ENCODE measurements at places on chromosomes 2 and 18.
A peak's percentile ranks its signal among the peaks of the same experiment; 100 is the strongest.

GRCh38 chr2:136012315-136012714 is 26.9 kb upstream of the DARS1 start:
- DNase-seq, result no peak

DNA sequence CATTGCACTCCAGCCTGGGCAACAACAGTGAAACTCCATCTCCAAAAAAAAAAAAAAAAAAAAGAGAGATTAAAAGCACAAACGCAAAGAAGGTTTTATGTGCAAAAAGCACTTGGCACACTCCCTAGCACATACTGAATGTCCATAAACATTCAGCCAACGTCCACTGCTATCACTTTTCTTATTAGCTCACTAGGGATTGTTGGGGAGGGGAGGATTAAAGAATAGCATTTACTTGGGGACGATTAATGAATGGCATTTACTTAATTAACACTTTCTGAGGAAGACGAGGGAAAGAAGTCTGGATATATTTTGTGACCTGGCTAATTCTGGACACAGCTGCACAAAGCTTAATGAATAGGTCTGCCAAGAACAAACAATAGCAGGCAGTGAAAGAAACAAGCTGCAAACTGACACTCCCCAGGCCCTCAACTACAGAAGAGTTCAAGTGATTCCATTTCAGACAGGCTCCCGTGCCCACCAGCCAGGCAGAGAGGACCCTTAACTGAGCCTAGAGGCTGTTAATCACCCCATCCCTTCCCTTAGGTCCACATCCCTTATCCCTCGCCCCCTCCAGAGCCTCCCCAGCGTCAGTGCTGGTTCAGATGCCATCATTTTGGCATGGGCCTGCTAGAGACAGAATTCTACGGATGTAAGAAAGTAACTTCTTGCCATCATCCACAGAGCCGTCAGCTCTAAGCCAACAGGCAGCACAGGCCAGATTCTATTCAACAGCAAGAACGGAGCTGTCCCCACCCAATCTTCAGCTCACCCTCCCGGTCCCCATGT is 7.4 kb downstream of the CYB5A start:
- DNase-seq, result no peak

GRCh38 chr18:48325115-48325665 is 84.0 kb downstream of the ZBTB7C start:
- no peak for DNase-seq

DNA sequence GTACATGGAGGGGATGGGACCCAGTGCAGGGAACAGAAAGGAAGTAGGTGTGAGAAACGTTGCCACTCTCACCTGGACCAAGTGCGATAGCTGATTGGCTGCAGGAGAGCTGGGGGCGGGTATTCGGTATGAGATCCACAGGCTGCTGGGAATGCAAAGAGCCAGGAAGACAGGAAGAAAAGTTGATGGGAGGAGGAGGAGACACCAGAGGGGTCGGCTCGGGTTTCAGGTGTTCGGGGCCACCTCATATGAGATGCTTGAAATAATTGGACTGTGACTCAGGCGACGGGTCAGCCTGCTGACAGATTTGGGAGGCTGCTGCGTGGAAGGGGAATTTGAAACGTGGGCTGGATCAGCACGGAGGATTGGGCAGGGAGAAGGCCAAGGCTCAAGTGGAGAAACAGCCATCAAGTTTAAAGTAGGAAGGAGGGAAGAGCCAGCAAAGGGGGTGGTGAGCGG is 65.1 kb downstream of the MRPS9 start:
- DNase-seq, result no peak

DNA sequence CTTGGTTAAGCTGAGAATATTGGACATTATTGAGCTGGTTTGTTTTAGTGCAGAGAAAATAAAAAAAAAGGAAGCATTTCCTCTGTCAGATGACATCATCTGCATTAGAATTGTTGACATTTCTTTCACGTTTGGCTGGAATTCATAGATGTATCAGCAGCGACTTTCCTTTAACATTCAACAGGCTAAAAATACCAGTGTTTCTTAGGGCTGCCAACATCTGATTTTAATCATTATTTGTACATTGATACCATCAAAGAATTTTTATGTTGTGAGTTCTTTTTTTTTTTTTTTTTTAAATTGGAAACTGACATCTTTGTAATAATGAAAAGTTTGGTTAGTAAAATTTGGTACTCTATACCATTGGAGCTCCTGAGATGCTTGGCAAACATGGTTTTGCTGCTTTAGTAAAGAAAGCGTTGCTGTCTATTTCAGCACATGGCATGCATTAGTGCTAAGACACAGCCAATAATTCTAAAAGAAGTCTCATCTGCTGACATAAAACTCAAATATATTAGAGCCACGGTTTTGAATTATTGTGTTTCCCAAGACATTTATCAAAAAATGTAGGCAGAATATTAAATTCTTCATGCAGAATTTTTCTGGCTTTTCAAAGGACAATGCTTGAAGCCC is 33.6 kb downstream of the GTF2A1L start:
- no peak for DNase-seq

- DNase-seq, result no peak
Measured at GRCh38 chr18:37779220-37779619, 213.6 kb upstream of the CELF4 start.

- DNase-seq, result no peak
Measured at GRCh38 chr2:68336192-68336591, 16.4 kb upstream of the CNRIP1 start.

DNA sequence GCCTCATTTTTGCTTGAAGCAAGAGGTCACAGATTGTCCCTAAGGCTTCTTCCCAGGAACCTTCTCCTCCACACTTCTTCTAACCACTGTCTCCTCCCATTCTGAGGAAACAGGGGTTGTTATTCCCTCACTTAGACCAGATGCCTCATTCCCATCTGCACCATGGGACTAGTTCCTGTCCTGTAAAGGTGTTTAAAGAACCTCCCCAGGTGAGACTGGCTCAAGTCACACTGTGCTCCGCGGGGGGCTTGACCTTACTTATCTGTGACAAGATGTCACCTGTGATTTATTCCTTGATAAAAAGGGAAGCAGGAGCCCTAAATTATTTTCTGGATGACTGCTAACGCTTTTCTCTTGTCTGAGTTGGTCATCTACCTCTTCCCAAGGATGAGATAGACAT is 8.2 kb upstream of the CDH2 start:
- DNase-seq, result no peak

GRCh38 chr2:137800386-137800785 is 163.9 kb upstream of the HNMT start:
- DNase-seq, result no peak

GRCh38 chr2:196607073-196607472 is 32.4 kb upstream of the CCDC150 start:
- no peak for DNase-seq

GRCh38 chr2:195031411-195031810 is 625.6 kb upstream of the SLC39A10 start:
- no peak for DNase-seq

GRCh38 chr18:6031002-6031401 is 135.7 kb upstream of the TMEM200C start:
- DNase-seq, result no peak

DNA sequence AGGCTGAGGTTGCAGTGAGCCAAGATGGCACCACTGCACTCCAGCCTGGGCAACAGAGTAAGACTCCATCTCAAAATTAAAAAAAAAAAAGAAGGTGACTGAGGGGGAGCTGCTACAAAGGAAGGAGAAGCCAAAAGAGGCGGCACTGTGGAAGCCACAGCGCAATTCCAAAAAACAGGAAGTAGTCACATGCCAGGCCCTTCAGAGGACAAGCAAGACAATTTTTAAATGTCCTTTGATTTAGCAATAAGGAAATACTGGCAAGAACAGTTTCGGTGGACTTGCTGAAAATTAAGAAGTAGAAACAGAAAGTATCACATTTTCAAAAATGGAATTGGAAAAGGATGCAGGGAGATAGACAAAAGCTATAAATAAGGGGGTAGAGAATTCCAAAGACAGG is 122.8 kb downstream of the OSBPL1A start:
- DNase-seq, result no peak

- peak; percentile 6 for DNase-seq
Measured at GRCh38 chr18:69469444-69469919, 68.8 kb downstream of the DOK6 start.

DNA sequence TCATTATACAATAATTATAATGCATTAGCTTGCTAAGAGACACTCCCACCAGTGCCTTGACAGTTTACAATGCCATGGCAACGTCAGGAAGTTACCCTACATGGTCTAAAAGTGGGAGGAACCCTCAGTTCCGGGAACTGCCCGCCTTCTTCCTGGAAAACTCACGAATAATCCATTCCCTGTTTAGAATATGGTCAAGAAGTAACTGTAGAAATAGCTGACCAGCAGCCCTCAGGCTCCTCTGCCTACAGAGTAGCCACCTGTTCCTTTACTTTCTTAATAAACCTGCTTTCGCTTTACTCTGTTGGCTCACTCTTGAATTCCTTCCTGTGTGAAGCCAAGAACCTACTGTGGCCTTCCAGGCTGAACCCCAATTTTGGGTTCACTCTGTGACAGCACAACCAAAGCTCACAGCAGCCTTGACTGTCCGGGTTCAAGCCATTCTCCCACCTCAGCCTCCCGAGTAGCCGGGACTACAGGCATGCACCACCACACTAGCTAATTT is 20.0 kb upstream of the PTPN2 start:
- DNase-seq, result peak; percentile 81

DNA sequence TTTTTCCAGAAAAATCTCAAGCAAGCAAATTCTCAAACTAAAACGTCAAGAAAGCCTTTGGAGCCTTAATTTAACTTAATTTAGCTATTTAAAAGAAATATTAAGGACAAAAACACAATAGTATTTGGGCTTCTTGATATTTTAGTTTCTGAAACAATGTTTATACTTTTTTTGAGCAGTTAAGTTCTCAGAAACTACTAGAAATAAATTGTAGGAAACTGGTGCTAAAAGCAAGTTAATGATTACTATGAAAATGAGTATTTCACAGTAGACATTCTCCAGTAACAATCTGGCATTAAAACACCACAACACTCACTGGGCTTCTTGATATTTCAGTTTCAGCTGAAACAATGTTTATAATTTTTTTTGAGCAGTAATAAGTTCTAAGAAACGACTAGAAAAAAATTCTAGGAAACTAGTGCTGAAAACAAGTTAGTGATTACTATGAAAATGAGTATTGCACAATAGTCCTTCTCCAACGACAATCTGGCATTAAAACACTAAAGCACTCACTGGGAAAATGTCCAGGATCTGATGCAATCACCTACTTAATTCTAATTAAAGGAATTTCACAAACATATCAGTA is 45.1 kb downstream of the TRAK2 start:
- no peak for DNase-seq

- no peak for DNase-seq
Measured at GRCh38 chr2:176495826-176496225, 226.6 kb downstream of the MTX2 start.

GRCh38 chr2:112198780-112199179 is 56.1 kb downstream of the ZC3H8 start:
- no peak for DNase-seq

- DNase-seq, result no peak
Measured at GRCh38 chr2:226799976-226800940, 638 bp upstream of the IRS1 start.

GRCh38 chr18:44727291-44727690 is 46.6 kb downstream of the SETBP1 start:
- no peak for DNase-seq

DNA sequence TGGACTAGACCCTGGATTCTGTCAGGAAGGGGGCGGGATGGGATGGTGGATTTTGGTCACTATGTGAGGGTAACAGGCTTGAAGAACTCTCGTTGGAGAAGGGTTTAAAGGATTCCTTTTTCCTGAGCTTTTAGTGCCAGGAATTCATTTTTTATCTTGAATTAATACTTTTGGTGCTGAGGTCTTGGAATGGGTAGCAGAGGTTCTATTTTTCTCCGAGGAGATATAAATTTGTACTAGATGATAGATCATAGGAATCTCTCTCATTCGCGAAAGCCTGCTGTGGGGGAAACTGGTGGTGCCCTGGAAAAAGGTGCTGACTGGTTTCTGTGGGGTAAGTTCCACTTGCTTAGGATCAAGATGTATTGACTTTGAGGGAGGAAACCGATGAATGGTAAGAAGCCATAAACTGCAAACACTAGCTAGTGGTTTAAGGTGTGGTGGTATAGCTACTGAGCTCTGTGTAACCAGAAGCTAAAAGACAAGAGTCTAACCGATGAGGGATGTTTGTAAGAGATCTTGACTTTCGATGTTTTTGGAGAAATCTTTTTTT is 706 bp downstream of the AGPS start:
- peak; percentile 11 for DNase-seq

DNA sequence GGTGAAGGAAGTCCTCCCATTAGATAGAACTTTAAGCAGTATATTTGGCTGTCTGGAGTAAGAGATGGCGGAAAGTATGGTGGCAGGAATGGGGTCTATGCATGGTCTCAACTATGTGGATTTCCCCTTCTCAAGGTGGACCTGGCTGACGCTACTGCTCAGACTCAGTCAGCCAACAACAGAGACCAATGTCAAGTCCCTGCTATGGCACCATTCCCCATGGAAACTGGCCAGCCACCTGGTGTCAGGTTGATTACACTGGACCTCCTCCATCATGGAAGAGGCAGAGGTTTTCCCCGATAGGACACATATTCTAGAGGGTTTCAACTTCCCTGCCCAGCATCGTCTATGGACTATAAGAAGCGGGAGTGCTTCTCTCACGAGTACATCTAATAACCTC is 8.6 kb upstream of the FAHD2A start:
- DNase-seq, result no peak

- no peak for DNase-seq
Measured at GRCh38 chr18:37535968-37536367, 29.6 kb downstream of the CELF4 start.

- no peak for DNase-seq
Measured at GRCh38 chr18:49500201-49500921, 13.3 kb upstream of the C18orf32 start.

GRCh38 chr18:44079606-44080005 is 601.1 kb upstream of the SETBP1 start:
- DNase-seq, result no peak

GRCh38 chr2:69020496-69021426 is 7.8 kb downstream of the ANTXR1 start:
- DNase-seq, result no peak

GRCh38 chr2:78979380-78980151 is 45.9 kb upstream of the REG3G start:
- no peak for DNase-seq

- no peak for DNase-seq
Measured at GRCh38 chr2:85447222-85447585, 28.7 kb downstream of the SH2D6 start.

GRCh38 chr2:424306-425171 is 136.6 kb upstream of the ALKAL2 start:
- DNase-seq, result no peak

DNA sequence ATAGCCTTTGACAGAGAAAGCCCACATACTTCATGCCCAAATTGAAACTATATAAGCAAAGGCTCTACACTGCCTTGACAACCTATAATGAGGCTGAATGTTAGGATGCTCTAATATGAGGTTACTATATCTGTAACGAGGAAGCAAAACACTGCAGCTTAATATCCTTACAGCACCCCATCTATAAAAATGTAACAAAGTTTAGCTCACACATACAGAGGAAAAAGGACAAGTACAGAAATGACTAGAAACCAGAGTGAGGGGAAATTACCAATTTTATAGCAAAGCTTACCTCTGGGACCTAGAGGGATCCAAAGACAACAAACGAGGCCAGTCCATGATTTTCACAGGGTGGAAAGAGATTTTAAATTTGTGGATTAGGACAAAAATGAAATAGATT is 138.5 kb downstream of the COL4A4 start:
- DNase-seq, result no peak

Measured in CD4-positive, alpha-beta T cell treated with Interferon alpha-2 for 1 hour (primary cell).